ENCODE measurements at places on chromosomes 1 and 21.

GRCh38 chr1:233707880-233708815 lies 94.2 kb downstream of the KCNK1 start:
- H3K4me1 ChIP-seq: no peaks in the 10 kb centered on the region
- H3K4me3 ChIP-seq: no peak overlapping the region
- no peaks in the 10 kb centered on the region for H3K36me3 ChIP-seq
- no peaks in the 10 kb centered on the region for H3K27me3 ChIP-seq
- no peak for DNase-seq

DNA sequence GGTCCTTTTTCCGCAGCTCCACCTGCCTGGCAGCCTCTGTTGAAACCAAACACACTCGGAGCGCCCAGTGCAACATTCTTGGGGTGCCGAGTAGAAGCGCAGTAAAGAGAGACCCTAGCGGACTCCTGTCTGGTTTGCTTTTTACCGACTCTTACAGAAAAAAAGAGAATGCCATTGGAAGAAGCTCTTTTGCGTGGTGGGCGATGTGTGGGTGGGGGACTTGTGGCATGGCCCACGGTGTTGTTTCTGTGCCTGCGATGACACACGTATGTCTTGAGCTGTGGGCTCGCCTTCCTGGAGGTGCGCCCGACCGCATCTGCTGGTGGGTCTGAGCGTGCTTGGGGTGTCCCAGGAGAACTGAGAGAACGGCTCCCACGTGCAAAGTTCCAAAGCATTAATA lies 7.3 kb upstream of the BARHL2 start:
- H3K4me3 ChIP-seq: no peak overlapping the region
- H3K27ac ChIP-seq: no peak overlapping the region
- H3K36me3 ChIP-seq: no peaks in the 10 kb centered on the region
- H3K4me1 ChIP-seq: peaks cover 42% of the 10 kb centered on the region
- H3K27me3 ChIP-seq: peaks cover 100% of the 10 kb centered on the region

DNA sequence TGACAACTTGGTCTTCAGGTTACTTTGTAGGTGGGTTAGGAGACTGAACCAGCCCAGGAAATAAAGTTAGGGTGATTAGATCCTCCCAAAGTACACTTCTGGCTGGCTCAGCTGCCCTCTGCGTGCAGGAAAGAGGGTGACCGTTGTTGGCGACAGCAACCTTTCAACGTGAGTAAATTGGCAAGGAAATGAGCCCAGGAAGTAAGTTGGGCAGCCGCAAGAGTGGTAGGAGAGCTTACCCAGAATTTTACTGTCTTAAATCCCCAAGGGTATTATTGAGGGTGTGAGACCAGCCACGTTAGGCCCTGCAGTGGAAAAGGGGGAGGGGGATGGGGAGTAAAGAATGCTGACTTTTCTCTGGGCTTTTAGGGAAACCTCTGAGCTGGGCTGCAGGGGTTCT lies 1.6 kb downstream of the TENT5C start:
- H3K27me3 ChIP-seq: no peaks in the 10 kb centered on the region
- peaks cover 42% of the 10 kb centered on the region for H3K4me1 ChIP-seq
- no peak for DNase-seq
- H3K27ac ChIP-seq: peak overlapping the region; percentile 75

DNA sequence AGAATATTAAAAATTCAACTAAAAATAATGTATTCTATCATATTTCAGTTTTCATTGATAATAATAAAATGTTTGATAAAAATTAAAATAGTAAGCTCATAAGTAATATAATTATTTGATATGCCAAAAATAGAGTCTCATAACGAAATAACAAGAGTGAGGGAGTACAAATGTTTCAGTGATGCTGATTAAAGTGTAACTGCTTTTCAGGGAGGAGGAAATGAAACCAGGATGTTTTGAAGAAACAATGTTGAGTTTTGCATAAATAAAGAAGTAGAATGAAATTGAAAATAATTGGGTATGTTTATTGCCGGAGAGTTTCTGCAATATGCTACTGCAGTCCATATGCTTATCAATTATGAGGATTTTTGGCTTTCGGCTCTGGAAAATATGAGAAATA lies 1159.8 kb upstream of the ADGRL2 start:
- no peaks in the 10 kb centered on the region for H3K36me3 ChIP-seq
- no peak overlapping the region for H3K27ac ChIP-seq
- H3K4me3 ChIP-seq: no peak overlapping the region
- no peaks in the 10 kb centered on the region for H3K27me3 ChIP-seq

GRCh38 chr1:157407367-157407766 lies 144.9 kb downstream of the FCRL5 start:
- no peaks in the 10 kb centered on the region for H3K27me3 ChIP-seq
- no peaks in the 10 kb centered on the region for H3K4me1 ChIP-seq
- H3K36me3 ChIP-seq: no peaks in the 10 kb centered on the region
- DNase-seq: no peak
- no peak overlapping the region for H3K27ac ChIP-seq
